ENCODE measurements at places on chromosomes 12 and 14. TPM values are rescaled to one million over a fixed set of nuclear protein-coding genes. Genes with fewer than 3 reads are reported as not detected.

GRCh38 chr12:32841061-32841460 is 55.5 kb downstream of the PKP2 start:
- DNase-seq = no peak

DNA sequence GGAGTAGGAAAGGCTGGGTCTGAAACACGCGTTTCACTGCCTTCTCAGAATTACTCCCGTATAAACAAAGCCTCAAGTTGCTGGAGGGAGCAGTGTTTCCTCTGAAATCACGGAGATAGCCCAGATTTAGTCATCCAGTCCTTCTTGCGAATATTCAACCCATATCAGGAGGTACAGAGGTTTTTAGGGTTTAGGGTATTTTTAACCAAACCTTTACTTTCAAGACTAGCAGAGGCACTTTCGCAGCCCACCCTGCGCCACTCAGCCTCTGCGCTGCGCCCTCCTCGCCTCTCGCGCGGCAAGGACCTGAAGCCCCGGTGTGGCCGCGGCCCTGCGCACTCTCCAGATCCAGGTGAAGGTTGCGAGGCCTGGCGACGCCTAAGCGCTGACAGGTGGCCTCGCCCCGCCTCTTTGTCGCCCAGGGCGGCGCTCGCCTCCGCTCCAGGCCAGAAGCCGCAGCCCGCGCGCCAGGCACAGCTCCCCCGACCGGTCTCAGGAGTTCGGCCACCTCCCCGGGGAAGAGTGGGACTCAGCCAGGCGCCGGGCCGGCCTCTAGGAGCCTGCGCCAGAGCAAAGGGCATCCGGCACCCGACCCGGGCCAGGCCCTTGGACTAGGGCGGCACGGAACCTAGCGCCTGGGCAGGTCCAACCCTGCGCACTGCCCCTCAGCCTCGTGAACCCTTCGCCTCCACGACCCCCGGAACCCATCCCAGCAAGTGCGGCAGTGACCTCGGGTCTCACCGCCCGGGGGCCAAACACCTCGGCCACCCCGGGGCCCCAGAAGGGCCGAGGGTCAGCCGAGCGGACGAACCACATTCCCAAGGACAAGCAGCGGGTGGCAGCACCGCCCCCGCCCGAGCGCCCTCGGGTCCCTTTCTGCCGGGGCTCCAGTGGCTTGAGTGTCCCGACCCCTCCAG is 1.8 kb upstream of the SAMD4A start:
- DNase-seq = peak; percentile 93

Gene CPNE6
- not detected for total RNA-seq

DNA sequence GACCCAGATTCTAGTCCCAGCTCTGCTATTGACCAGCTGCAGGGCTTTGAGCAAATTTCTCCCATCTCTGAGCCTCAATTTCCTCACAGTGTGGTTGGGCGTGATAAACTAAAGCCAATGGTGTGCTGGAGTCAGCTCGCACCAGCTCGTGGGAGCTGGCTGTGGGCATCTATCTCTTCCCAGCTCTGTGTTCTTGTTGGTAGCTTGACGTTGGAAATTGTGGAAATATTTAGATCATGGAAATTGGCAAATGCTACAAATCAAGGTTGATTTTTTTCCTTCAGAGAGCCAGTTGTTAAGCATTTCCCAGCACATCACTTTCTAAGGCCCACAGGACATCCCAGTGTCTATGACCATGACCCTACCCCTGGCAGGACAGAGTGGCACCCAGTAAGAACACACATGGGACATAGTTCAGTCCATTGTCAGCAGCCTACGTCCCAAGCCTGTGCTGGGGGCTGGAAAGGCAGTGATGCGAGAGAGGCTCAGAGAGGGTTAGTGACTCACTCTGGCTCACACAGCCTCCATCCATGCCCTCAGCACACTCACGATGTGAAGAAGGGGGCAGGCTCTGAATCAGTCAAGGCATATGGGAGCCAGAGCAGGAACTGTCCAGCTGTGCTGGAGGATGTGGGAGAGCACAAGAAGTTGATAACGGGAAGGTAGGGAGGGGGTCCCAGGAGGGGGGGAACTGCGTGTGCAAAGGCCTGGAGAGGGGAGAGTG is 77.6 kb downstream of the LGMN start:
- no peak for DNase-seq

- no peak for DNase-seq
Measured at GRCh38 chr14:32728976-32729375, 209.7 kb upstream of the NPAS3 start.

DNA sequence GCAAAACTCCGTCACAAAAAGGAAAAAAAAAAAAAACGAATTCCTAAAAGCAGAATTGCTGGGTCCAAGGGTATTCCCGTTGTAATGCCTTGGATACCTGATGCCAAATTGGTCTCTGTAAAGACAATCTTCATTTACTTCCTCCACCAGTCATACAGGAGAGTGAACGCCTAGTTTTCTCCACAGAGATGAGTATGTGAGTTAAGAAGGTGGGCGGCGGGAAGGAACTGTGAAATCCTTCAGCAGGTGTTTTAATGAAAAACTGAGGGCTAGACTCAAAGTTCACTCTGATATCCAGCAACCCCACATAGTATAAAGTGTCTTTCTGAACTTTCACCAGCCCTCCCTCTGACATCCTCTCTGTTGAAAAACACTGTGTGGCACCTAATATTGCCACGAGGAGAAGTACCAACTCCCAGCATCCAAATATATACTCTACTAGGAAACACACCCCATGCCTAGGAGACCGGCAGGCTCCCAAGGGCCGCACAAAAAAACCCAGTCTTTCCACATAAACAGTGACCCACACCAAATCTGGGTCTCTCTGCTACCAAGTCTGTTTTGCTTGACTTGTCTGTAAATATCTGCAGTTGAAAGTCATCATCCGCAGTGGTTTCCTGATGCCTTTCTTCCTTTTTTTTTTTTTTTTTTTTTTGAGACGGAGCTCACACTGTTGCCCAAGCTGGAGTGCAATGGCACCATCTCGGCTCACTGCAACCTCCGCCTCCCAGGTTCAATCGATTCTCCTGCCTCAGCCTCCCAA is 30.3 kb upstream of the FOXN3 start:
- DNase-seq = peak; percentile 12

DNA sequence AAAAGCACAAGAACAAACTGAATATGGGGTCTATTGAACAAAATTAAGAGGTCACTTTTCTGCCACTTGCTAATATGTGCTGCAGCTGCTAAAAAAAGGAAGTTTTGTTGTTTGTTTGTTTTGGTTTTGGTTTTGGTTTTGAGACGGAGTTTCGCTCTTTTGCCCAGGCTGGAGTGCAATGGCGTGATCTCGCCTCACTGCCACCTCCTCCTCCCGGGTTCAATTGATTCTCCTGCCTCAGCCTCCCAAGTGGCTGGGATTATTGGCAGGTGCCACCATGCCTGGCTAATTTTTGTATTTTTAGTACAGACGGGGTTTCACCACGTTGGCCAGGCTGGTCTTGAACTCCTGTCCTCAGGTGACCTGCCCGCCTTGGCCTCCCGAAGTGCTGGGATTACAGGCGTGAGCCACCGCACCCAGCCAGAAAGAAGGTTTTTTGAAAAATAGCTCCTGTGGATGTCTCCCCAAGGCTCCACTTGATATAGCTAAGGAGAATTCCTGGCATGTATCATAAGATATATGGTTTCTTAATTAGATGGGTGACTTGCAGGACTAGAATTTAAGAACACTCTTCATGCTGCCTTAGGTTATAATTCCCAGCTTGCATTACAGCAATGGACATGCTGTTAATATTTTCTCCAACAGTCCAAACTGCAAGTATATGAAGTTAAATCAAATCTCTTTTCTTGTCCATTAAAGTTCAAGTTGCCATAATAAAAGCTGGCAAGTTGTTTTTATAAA is 237.6 kb upstream of the AMIGO2 start:
- DNase-seq = no peak

Gene ERBB3
- 1.9 TPM for total RNA-seq

GRCh38 chr12:13045816-13046215 is 1.6 kb downstream of the FAM234B start:
- no peak for DNase-seq

DNA sequence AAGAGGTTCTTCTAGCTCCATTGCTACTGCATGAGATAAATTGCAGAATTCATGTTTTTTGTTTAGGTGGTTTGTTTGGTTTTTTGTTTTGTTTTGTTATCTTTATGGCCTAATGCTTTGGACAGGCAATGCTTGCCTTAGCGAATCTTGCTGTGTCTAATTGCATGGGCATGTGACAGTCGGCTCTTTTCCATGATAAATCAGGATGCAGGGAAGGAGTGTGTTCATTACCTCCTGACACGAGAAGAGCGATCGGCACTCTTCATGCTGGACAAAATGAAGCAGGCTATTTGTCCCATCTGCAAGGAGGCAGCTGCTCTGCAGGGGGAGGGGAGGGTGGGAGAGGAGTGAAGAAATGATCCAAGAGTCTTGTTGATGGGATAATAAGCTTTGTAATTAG is 6.5 kb downstream of the CCDC60 start:
- no peak for DNase-seq

GRCh38 chr12:6635856-6636531 is at the start of gene LPAR5:
LPAR5 (minus strand) TSS chr12:6635959; CDS start chr12:6621248, 14,711 bp downstream.
- no peak for DNase-seq

- DNase-seq = no peak
Measured at GRCh38 chr14:72142328-72142727, 210.1 kb downstream of the RGS6 start.

DNA sequence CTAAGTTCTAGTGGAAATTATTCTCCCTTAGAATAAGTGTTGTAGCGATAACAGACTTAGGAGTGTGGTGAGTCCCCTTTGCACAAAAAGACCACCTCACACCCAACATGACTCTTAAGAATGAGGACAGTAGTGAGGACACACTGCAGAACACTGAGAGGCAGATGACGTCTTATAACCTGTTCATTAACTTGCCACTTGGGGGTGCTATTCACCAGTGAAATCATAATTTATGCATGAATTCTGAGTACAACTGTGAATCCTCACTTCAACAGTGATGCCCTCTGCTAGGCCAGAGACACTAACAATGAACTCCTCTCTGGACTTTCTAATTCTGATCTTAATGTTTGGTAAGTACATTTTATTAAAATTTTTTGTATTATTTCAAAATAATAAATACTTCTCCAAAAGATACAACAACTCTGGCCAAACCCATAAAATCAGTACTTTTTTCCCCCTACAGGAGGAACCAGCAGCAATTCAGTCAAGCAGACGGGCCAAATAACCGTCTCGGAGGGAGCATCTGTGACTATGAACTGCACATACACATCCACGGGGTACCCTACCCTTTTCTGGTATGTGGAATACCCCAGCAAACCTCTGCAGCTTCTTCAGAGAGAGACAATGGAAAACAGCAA is 274.7 kb downstream of the DAD1 start:
- DNase-seq = no peak

- peak; percentile 74 for DNase-seq
Measured at GRCh38 chr14:104288272-104288671, 149.9 kb downstream of the KIF26A start.

Gene LRRC9
- not detected for total RNA-seq

DNA sequence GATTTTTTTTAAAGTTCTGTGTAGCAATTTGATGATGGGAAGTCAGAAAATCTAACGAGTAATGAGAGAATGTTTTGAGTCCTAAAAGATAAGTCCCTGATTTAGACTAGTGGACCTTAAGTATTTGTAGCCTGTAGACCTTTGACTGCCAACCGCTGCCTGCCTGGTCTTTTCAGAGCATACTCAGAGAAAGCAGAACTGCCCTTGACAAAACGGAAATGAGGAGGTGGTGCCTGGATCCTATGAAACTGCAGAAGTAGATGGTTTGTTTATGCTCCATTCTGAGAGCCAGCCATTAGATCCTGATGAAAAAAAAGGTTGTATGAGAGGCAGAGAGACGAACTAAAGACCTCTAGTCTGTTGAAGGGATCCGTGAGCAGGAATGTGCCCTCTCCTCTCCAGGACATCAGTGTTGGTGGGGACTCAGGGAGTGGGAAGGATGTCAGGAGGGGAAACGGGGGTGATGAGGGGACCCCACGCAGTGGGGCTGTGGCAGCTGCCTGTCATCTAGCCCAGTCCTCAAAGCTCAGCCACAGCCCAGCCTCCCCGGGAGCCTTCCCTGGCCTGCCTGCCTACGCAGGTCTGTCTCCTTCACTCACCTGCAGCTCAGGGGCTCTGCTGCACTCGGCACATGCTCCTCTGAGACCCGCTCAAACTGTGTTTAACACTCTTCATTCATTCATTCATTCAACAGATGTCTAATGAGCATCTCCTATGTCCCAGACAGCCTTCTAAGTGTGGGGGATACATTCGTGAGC is 447.5 kb downstream of the AACS start:
- DNase-seq = no peak

- DNase-seq = no peak
Measured at GRCh38 chr14:65321370-65321875, 91.1 kb upstream of the FUT8 start.

Gene SFSWAP
- 36.1 TPM for total RNA-seq

DNA sequence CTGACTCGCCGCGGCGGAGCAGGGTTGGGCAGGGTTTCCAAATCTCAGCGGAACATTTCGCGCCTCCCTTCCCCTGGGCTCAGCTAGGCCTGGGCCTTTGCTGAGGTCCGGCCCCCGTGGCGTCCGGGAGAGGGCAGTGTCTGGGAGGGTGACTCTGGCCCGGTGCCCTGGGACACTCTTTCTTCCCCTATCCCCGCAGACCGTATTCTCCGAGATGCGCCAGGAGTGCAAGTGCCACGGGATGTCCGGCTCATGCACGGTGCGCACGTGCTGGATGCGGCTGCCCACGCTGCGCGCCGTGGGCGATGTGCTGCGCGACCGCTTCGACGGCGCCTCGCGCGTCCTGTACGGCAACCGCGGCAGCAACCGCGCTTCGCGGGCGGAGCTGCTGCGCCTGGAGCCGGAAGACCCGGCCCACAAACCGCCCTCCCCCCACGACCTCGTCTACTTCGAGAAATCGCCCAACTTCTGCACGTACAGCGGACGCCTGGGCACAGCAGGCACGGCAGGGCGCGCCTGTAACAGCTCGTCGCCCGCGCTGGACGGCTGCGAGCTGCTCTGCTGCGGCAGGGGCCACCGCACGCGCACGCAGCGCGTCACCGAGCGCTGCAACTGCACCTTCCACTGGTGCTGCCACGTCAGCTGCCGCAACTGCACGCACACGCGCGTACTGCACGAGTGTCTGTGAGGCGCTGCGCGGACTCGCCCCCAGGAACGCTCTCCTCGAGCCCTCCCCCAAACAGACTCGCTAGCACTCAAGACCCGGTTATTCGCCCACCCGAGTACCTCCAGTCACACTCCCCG is 3.0 kb downstream of the WNT1 start:
- DNase-seq = no peak

Gene ITGB7
- 2.3 TPM for total RNA-seq

- DNase-seq = peak; percentile 90
Measured at GRCh38 chr14:101731187-101732080, 30.1 kb upstream of the PPP2R5C start.

GRCh38 chr12:25801734-25802133 is 156.7 kb upstream of the RASSF8 start:
- DNase-seq = no peak

Gene GDF3
- 0.26 TPM for total RNA-seq

Gene USP5
- total RNA-seq = 74.8 TPM

GRCh38 chr14:101075025-101075800 is 171.7 kb upstream of the RTL1 start:
- DNase-seq = no peak

GRCh38 chr12:81224626-81225025 is 146.7 kb downstream of the ACSS3 start:
- DNase-seq = no peak

- no peak for DNase-seq
Measured at GRCh38 chr12:54019091-54019811, 9.0 kb upstream of the HOXC6 start.

Gene TMPRSS12
- total RNA-seq = not detected

GRCh38 chr12:4216187-4216927 is 57.2 kb upstream of the CCND2 start:
- no peak for DNase-seq

Gene SSPN
- total RNA-seq = 21.1 TPM
